ENCODE measurements at places on chromosomes 2 and 18. TPM values are rescaled to one million over a fixed set of nuclear protein-coding genes. Genes with fewer than 3 reads are reported as not detected.
A peak's percentile ranks its signal among the peaks of the same experiment; 100 is the strongest.

OTOF gene
- total RNA-seq = 0.45 TPM

CPLX4 gene
- total RNA-seq = not detected

TRIM43 gene
- not detected for total RNA-seq

GCA gene
- total RNA-seq = 36.7 TPM

TXNDC2 gene
- total RNA-seq = not detected

LYPD1 gene
- total RNA-seq = not detected

ARMC9 gene
- total RNA-seq = 1.4 TPM

MAL gene
- total RNA-seq = 22.3 TPM

RAX gene
- total RNA-seq = not detected

UBR3 gene
- total RNA-seq = 15.3 TPM

- H3K4me3 ChIP-seq = no peak overlapping the region
- H3K27me3 ChIP-seq = no peaks in the 10 kb centered on the region
- H3K4me1 ChIP-seq = no peaks in the 10 kb centered on the region
- H3K36me3 ChIP-seq = no peaks in the 10 kb centered on the region
- no peak overlapping the region for H3K27ac ChIP-seq
Observed at GRCh38 chr2:183656121-183656520, 531.9 kb downstream of the NUP35 start.

DNA sequence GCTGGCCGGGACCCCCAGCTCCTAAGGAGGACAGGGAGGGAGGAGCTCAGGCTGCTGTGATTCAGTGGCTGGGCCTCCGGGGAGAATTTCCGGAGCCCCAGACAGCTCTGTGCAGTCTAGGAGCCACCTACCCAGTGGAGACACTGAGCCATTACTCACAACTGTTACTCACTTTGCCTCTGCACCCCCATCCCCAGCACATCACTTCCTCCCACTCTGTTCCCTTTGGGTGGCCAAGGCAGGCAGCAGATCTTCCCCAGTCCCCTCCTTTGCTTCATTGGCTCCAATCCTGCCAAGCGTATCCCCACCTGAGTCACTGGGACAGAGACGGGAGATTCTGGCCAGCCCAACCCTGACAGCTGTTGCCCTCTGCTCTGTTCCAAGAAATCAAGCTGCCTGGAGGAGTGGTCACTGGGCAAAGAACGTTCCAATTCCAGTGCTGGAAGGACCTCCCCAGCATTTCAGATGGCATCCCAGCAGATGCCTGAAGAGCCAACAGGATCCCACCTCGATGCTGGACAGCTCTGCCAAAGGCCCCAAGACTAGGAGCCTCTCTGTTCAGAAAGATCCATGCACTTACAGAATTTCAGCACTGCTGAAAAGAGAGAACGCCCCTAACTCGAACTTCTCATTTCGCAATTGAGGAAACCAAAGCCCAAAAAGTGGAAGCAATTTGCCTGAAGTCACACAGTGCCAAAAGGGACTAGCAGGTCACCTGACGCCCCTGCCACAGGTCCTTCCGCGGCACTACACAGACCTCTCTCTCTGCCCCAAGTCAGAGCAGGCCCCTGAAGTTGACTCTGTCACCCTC lies 68.3 kb downstream of the TNS1 start:
- no peaks in the 10 kb centered on the region for H3K27me3 ChIP-seq
- peak; percentile 10 for DNase-seq
- H3K27ac ChIP-seq = no peak overlapping the region
- H3K36me3 ChIP-seq = no peaks in the 10 kb centered on the region
- no peak overlapping the region for H3K4me3 ChIP-seq

DNA sequence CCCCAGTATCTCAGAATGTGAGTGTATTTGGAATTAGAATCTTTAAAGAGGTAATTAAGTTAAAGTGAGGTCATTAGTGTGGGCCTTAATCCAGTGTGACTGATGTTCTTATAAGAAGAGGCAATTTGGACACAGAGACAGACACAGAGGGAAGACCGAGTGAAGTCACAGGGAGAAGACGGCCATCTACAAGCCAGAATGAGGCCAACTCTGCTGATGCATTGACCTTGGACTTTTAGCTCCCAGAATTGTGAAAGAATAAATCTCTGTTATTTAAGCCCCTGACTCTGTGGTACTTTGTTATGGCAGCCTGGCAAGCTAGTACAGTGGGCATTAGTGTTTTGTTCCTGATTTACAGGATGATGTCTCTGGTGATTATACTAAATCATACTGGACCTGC lies 64.6 kb downstream of the LTBP1 start:
- no peak overlapping the region for H3K4me3 ChIP-seq
- no peaks in the 10 kb centered on the region for H3K27me3 ChIP-seq

DNA sequence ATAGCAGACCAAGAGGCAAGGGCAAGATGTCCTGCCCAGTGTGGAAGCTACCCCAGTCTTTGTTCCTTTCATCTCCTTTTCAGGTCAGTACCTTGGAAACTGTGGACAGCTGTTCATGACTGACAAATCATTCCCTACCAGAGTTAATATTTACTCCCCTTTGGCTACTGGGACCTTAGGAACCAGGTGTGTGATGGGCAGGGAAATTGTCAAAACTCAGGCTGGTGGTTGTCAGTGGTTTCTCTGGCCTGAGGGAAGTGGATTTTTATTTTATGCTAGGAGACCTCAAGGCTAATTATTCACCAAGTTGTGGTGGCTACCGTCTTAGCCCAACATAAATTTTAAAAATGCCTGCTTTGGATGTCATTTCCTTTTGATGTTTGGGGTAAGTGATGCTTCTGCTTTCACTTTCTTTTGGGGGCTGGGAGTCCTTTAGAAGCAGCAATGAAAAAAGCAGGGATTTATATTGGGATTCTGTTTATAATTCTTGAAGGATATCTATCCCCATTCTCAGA lies 119.3 kb downstream of the SETBP1 start:
- DNase-seq = no peak
- H3K4me3 ChIP-seq = no peak overlapping the region
- peaks cover 9% of the 10 kb centered on the region for H3K27me3 ChIP-seq
- H3K4me1 ChIP-seq = peaks cover 49% of the 10 kb centered on the region
- peaks cover 2% of the 10 kb centered on the region for H3K36me3 ChIP-seq

GRCh38 chr2:9796056-9797010 lies 46.9 kb upstream of the TAF1B start:
- H3K27me3 ChIP-seq = no peaks in the 10 kb centered on the region
- no peak overlapping the region for H3K27ac ChIP-seq
- no peaks in the 10 kb centered on the region for H3K36me3 ChIP-seq
- no peak for DNase-seq
- no peak overlapping the region for H3K4me3 ChIP-seq
- peaks cover 11% of the 10 kb centered on the region for H3K4me1 ChIP-seq

DNA sequence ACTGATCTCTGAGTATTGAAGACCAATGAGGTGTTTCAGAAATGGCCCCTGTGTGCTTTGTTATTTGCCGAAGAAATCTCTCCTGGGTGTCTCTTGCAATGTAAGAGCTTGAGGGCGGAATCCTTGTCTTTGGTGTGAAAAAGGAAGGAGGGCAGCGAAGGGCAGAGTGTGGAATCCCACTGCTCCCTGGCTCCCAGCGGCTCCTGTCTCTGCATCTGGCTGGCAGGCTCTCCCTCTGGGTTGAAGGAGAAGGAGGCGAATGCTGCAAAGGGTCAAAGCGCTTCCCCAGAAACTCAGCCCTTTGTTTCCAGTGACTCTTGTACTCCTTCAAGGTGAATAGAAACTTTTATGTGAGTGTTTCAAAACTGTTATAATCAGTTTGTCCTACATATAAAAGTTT lies 457.5 kb downstream of the CNTNAP5 start:
- no peak for DNase-seq
- no peaks in the 10 kb centered on the region for H3K27me3 ChIP-seq
- H3K36me3 ChIP-seq = no peaks in the 10 kb centered on the region
- H3K4me3 ChIP-seq = no peak overlapping the region

GRCh38 chr2:222939208-222939856 lies 78.5 kb downstream of the ACSL3 start:
- no peak overlapping the region for H3K27ac ChIP-seq
- no peaks in the 10 kb centered on the region for H3K27me3 ChIP-seq
- peaks cover 39% of the 10 kb centered on the region for H3K36me3 ChIP-seq
- H3K4me3 ChIP-seq = no peak overlapping the region
- DNase-seq = peak; percentile 82

GRCh38 chr2:67013821-67014220 lies 383.3 kb upstream of the ETAA1 start:
- H3K4me3 ChIP-seq = no peak overlapping the region
- no peaks in the 10 kb centered on the region for H3K27me3 ChIP-seq
- H3K27ac ChIP-seq = no peak overlapping the region
- no peaks in the 10 kb centered on the region for H3K36me3 ChIP-seq
- no peak for DNase-seq

DNA sequence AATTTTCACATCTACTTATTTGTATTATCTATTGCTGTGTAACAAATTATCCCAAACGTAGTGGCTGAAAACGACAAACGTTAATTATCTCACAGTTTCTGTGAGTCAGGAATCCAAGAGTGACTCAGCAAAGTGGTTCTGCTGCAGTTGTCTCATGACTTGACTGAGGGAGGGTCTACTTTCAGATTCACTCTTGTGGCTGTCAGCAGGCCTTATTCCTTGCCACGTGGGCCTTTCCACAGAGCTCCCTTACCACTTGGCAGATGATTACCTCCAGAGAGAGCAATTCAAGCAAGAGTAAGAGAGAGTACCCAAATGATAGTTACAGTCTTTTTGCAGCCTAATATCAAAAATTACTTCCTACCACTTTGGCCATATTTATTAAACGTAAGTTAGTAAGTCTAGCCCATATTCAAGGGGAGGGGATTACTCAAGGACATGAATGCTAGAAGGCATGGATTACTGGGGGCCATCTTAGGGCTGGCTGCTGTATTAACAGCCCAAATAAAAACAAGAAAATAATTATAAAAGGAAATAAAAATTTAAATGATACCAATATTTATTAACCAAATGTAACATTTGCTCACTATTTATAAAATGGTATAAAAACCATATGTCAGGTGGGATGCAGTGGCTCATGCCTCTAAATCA lies 48.7 kb upstream of the NBEAL1 start:
- H3K4me1 ChIP-seq = peaks cover 4% of the 10 kb centered on the region
- no peak overlapping the region for H3K27ac ChIP-seq
- H3K36me3 ChIP-seq = no peaks in the 10 kb centered on the region
- peak; percentile 25 for DNase-seq

- H3K4me3 ChIP-seq = no peak overlapping the region
- peaks cover 9% of the 10 kb centered on the region for H3K4me1 ChIP-seq
- DNase-seq = peak; percentile 14
- H3K27me3 ChIP-seq = peaks cover 14% of the 10 kb centered on the region
- H3K36me3 ChIP-seq = no peaks in the 10 kb centered on the region
Observed at GRCh38 chr2:36351736-36352349, 3.7 kb upstream of the CRIM1 start.

- no peak overlapping the region for H3K27ac ChIP-seq
- no peaks in the 10 kb centered on the region for H3K36me3 ChIP-seq
- peaks cover 21% of the 10 kb centered on the region for H3K4me1 ChIP-seq
- H3K4me3 ChIP-seq = no peak overlapping the region
Observed at GRCh38 chr18:45654677-45655076, 39.4 kb downstream of the SLC14A2 start.

DNA sequence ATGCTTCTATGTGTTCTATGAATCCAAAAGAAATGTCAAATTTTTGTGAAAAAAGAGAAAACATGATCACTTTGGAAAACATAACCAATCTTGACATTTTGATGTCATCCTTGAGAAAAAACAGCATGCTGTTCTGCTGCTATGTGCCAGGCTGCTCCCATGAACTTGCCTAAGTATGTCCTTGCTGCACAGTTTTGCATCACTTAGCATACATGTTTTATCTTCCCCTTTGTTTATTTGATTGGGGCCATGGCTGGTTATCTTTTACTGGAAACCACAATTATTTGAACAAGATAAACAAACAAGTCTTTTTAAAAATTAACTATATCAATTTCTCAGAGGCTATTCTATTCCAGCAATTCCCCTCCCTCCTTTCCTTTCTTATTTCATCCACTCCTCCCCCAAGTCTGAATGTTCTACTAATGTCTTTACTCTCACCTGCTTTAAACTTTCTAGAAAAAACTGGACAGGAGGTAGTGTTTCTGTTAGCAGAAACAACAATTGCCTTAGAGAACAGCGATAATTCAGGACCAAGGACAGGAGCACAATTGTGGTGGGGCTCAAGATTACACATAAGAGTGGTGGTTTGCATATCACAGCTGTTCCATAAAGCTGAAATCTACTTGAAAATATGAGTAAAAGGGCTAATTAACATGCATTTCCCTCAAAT lies 6.7 kb downstream of the AOX1 start:
- DNase-seq = peak; percentile 22
- H3K36me3 ChIP-seq = no peaks in the 10 kb centered on the region

- peaks cover 4% of the 10 kb centered on the region for H3K4me1 ChIP-seq
- H3K4me3 ChIP-seq = no peak overlapping the region
- H3K27ac ChIP-seq = no peak overlapping the region
- H3K27me3 ChIP-seq = peaks cover 39% of the 10 kb centered on the region
- H3K36me3 ChIP-seq = no peaks in the 10 kb centered on the region
Observed at GRCh38 chr2:121286506-121286905, 1.5 kb upstream of the TFCP2L1 start.

- no peak overlapping the region for H3K27ac ChIP-seq
- H3K27me3 ChIP-seq = no peaks in the 10 kb centered on the region
- H3K4me1 ChIP-seq = no peaks in the 10 kb centered on the region
- DNase-seq = peak; percentile 2
- no peaks in the 10 kb centered on the region for H3K36me3 ChIP-seq
- H3K4me3 ChIP-seq = no peak overlapping the region
Observed at GRCh38 chr2:240952496-240953246, 45.7 kb upstream of the SNED1 start.

GRCh38 chr18:12233378-12233777 lies 20.8 kb upstream of the CIDEA start:
- no peaks in the 10 kb centered on the region for H3K4me1 ChIP-seq
- no peak overlapping the region for H3K4me3 ChIP-seq
- H3K27ac ChIP-seq = no peak overlapping the region

- no peak for DNase-seq
- no peaks in the 10 kb centered on the region for H3K4me1 ChIP-seq
- H3K27me3 ChIP-seq = peaks cover 4% of the 10 kb centered on the region
- no peak overlapping the region for H3K27ac ChIP-seq
- H3K36me3 ChIP-seq = no peaks in the 10 kb centered on the region
Observed at GRCh38 chr2:188449561-188449960, 157.9 kb downstream of the GULP1 start.

DNA sequence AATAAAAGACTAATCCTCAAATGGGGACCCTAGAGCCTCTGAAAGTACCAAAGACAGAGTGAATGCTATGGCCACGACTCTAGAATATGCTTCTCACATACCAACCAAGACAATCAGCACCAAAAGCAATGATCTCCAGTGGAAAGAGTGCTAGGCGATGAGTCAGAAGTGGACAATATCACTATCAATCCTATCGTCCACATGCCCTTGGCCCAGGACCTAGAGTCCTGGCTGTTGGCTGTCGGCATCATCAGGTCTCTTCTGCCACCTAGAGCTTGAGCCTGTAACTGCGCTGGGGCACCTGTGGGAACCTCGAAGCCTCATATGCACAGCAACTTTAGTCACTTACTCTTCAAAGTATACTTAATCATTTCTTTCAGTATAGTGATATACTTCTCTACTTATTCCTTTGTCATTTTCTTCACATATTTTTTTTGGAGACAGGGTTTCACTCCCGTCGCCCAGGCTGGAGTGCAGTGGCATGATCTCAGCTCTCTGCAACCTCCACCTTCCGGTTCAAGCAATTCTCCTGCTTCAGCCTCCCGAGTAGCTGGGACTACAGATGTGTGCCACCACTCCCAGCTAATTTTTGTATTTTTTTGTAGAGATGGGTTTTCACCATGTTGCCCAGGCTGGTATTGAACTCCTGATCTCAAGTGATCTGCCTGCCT lies 29.7 kb downstream of the NOL10 start:
- no peak overlapping the region for H3K27ac ChIP-seq
- peaks cover 19% of the 10 kb centered on the region for H3K4me1 ChIP-seq
- no peaks in the 10 kb centered on the region for H3K27me3 ChIP-seq
- no peak overlapping the region for H3K4me3 ChIP-seq

- no peaks in the 10 kb centered on the region for H3K36me3 ChIP-seq
- H3K4me3 ChIP-seq = no peak overlapping the region
- DNase-seq = no peak
- peaks cover 7% of the 10 kb centered on the region for H3K27me3 ChIP-seq
Observed at GRCh38 chr2:78977661-78978145, 47.8 kb upstream of the REG3G start.

Measured in activated naive CD4-positive, alpha-beta T cell treated with anti-CD3 and anti-CD28 coated beads for 36 hours (primary cell).